ENCODE measurements at places on chromosomes 3 and 15.
A peak's percentile ranks its signal among the peaks of the same experiment; 100 is the strongest.

GRCh38 chr15:48811325-48811958 is 573 bp upstream of the CEP152 start:
- DNase-seq: no peak

DNA sequence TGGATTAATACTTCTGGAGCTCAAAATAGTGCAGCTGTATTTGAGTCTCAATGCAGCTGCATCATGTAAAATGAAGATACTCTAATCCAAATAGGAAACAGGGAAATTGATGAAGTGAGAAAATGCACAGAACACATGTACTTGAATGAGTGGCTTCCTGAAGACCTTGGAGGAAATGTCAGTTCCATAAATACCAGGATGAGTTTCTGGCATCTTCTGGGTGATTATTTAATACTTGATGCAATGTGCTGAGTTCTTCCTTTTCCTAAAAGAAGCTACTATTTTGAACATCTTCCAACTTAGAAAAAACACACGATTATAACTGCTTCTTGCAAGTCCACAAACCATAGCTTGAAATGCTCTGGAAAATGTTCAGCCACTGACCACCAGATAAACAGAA is 162.8 kb downstream of the SLC9A9 start:
- no peak for DNase-seq

DNA sequence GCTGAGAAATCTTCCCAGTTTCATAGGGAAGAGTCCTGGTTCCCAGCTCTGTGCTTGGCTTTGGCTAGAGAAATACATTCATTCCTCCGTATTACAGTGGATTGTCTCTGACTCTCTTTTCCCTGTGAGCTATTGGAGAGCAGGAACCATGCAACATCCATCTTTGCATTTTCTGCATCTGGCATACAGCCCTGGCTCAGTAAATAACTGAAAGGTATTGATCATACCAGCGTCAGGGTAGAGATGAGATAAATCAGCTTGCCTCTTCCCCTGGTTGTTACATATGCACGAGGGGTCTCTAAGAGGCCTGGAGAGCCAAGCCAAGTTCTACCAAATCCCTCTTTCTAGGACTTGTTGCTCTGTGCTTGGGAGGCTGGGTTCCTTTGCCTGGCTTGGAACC is 35.2 kb downstream of the FOXB1 start:
- no peak for DNase-seq

GRCh38 chr15:54884312-54884711 is 312.4 kb downstream of the RSL24D1 start:
- DNase-seq: no peak

GRCh38 chr3:101689286-101689685 is 2.8 kb upstream of the RPL24 start:
- peak; percentile 34 for DNase-seq

DNA sequence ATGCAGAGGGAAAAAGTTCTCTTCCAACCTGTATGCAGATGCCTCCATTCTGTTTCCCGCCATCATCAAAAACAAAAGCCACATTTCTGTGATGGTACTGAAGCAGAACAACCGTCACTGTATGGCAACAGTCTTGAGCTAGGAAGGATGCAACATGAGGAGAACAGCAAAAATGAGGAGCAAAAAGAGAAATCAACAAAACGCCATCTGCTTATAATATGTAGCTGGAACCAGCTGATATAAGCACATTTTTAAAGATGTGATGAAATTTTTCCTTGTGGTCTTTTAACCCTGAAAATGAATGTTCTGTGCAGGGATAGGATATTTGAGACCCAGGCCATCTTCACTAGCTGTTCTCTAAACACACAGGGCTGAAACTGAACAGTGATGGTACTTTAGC is 287.0 kb downstream of the ZIC4 start:
- no peak for DNase-seq

- no peak for DNase-seq
Observed at GRCh38 chr3:9625656-9626055, 23.6 kb upstream of the MTMR14 start.

- DNase-seq: peak; percentile 39
Observed at GRCh38 chr3:184540777-184541681, 20.6 kb upstream of the EPHB3 start.

- DNase-seq: peak; percentile 46
Observed at GRCh38 chr15:50758712-50759205, 6.7 kb downstream of the SPPL2A start.

DNA sequence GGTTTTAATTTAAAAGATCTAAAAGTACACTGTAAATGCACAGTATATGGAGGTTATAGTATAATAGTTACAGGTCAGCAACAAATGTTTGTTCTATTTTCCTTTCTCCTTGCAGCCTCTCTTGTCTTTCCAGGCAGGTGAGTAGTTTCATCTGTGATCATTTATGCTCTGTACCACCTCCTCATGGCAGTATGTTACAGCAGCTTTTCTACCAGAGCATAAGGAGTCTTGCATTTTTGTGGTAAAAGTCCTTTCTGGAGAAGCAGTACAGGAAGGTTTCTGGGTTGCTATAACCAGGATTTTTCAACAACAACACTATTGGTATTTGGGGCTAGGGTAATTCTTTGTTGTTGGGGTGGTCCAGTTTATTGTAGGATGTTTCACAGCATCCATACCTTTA is 59.5 kb downstream of the ZNF609 start:
- no peak for DNase-seq

DNA sequence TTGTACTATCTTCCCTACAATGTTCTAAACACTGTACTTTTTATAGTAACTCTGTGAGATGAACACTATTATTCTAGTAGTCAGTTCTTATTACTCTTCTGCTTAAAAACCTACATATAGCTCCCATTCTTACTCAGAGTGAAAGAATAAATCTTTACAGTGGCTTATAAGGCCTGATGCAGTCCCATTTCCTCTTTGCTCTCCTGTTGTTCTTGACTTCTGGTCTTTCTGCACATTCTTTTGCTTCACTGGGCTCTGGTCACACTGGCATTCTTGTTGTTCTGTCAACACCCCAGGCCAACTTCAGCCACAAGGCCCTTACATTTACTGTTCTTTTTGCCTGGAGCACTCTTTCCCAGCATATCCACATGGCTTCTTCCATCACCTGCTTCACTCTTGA is 58.2 kb upstream of the TP63 start:
- DNase-seq: no peak

- peak; percentile 8 for DNase-seq
Observed at GRCh38 chr3:164641071-164641470, 437.2 kb downstream of the SI start.

- DNase-seq: no peak
Observed at GRCh38 chr3:40397912-40398311, 10.9 kb downstream of the ENTPD3 start.

DNA sequence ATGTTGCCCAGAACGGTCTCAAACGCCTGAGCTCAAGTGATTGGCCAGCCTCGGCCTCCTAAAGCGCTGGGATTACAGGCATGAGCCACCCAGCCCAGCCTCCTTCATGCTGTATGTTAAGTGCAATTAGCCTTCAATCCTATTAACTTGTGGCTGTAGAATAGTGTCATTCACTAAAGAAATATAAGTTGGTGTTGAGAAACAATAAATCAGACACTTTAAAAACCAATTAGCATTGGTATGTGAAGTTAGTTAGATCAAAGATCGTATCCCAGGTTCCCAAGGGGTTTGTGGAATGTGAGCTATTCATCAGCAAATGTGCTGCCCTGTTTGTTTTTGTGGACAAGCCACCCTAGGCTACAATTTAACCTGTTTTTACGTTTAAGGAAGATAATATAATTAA is 11.0 kb upstream of the PIK3CB start:
- DNase-seq: no peak

GRCh38 chr15:62147149-62147548 is 17.9 kb downstream of the C2CD4B start:
- no peak for DNase-seq

GRCh38 chr3:105232553-105232952 is 134.2 kb upstream of the ALCAM start:
- no peak for DNase-seq

DNA sequence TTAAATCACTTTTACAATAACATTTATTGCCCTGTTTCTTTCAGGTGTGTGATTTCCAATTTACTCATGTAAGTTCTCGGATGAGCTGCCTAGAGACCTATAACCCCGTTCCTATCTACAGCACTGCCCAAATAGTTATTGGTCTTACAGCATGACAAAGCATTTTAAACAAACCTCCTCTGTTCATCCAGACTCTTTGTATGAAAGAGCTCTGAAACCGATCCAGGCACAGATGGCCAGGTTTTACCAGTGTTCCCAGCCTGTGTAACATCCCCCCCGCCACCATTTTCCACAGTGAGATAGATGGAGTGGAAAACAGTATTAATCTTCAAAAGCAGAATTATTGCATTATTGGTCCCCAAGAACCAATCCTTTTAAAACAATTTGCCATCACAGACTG is 59.0 kb upstream of the SPTSSB start:
- DNase-seq: no peak

DNA sequence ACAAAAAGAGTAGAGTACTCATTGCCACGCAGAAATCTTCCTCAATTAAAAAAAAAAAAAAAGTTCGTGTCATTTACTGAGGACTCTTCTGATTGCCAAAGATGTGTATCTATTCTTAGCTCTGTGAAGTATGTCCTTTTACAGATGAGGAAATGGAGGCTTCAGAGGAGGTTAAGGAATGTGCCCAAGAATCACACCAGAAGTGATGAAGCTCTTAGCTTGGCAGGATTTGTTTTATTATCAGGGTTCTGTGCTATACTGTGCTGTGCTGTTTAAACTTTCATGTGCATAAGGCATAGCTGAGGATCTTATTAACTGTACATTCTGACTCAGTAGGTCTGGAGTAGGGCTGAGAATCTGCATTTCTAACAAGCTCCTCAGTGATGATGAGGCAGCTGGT is 665.2 kb upstream of the ADAMTS9 start:
- DNase-seq: peak; percentile 18

DNA sequence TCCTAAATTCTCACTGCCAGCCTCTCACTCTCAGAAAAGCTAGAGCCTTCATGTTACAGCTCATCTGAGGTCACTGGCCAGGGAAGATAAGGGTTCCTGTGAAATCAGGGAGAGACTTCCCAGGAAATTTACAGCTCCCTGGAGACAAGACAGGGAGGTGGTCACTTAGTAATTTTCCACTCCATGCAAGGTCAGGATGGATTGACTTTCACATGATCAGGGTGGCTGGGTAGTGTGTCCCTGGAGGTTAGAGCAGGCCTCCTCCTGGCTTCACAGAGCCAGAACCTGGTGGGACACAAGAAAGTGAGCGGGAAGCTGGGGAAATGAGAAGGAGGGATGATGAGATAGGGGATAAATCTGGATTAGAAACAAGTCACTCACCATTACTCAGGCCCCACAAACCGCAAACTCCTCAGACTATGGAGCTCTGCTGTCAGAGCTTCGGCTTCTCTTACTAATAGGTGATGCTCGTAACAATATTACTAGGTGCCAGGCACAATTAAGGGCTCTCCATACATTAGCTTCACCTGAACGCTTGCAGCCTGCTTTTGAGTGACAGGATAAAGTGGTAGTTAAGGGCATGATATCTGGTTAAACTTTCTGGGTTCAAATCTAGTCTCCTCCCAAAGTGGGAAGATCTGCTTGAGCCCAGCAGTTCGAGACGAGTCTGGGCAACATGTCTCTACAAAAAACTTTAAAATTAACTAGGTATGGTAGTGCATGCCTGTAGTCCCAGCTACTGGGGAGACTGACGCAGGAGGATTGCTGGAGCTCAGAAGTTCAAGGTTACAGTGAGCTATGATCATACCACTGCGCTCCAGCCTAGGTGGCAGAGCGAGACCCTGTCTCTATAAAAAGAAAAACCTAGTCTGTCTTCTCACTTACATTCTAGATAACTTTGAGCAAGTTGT is 24.9 kb downstream of the DUOX2 start:
- DNase-seq: no peak

- peak; percentile 8 for DNase-seq
Observed at GRCh38 chr3:165254812-165255211, 58.6 kb upstream of the SLITRK3 start.

- no peak for DNase-seq
Observed at GRCh38 chr3:31277582-31277981, 255.1 kb upstream of the STT3B start.

GRCh38 chr3:124599779-124600693 is 130.2 kb upstream of the UMPS start:
- DNase-seq: no peak

- DNase-seq: no peak
Observed at GRCh38 chr3:191120447-191121298, 78.4 kb upstream of the OSTN start.

- no peak for DNase-seq
Observed at GRCh38 chr3:193237030-193237429, 4.0 kb upstream of the PLAAT1 start.

- peak; percentile 33 for DNase-seq
Observed at GRCh38 chr3:129745253-129745652, 138.8 kb upstream of the PLXND1 start.

- peak; percentile 47 for DNase-seq
Observed at GRCh38 chr3:156317462-156318074, 197.2 kb downstream of the KCNAB1 start.

- no peak for DNase-seq
Observed at GRCh38 chr3:84820906-84821305, 137.9 kb upstream of the CADM2 start.

- DNase-seq: peak; percentile 31
Observed at GRCh38 chr15:55770806-55771205, 27.9 kb upstream of the PRTG start.

DNA sequence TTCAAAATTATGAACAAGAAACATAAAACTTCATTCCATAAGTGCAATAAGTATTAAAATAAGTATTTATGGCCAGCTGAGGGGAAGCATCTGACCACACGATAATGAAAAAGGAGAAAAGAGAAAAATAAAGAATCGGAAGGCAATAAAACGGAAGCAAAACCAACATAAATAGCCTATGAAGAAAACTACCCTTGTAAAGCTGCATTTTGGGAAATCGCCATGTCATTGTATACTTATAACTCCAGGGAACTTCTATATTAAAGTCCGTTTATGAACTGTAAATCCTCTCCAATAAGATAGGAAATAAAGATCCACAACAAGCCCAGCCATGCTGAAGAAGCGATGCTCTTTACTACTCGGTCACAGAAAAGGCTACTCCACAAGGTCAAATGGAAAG is 47.7 kb downstream of the MORC1 start:
- DNase-seq: no peak

DNA sequence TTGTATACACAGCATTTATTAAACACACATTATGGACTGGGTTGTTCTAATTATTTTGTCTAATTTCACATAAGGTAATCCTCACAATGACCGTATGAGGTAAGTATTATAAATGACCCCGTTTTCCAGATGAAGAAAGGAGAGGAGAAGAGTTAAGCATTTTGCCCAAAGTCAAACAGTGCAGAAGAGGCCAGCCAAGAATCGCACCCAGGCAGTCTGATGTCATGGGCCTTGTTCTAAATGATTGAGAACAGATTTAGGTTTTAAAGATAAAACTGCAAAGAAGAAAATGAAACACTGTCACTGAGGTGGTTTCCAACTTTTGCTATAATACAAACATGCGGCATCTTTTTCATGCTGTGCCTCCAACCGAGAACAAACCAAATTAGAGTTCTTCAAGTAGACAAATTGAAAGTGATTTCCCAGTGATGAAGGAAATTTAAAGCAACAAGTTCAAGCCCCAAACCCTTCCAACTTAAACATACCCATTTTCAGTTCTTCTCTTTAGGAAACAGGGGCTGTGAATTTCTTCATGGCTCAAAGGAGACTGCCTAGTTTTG is 155.3 kb downstream of the THRB start:
- no peak for DNase-seq

Measured in iris pigment epithelial cell (primary cell).